Renal cortex interstitium (tissue), 15 donors: ENCODE measurements at places on chromosomes 3 and 15. TPM values are rescaled to one million over a fixed set of nuclear protein-coding genes. Genes with fewer than 3 reads are reported as not detected.

DNA sequence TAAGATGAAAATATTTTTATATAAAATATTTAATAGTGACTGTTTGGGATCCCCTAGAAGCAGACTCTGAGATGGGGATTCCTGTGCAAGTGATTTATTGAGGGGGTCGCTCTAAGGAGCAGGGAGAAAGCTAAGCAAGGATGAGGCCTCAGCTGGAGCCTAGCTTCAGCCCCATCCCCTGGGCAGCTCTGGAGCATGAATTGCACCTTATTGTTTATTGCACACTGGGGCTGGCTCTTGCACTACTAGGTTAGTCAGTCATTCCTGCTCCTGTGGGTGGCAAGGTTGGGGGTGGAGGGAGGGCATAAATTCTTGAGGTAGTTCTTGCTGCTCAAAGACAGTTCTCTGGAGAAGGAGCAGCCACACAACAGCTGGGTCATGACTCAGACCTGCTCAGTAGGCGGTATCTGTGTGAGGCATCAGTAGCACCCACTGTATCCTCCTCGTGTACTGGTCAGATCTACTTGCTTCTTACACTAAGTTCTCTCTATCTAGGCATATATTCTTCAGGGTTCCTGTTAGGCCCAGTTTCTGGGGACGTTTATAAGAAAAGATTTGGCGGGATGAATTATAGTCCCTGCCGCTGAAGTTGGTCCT lies 27.2 kb upstream of the TNFSF10 start:
- no peak for DNase-seq

DNA sequence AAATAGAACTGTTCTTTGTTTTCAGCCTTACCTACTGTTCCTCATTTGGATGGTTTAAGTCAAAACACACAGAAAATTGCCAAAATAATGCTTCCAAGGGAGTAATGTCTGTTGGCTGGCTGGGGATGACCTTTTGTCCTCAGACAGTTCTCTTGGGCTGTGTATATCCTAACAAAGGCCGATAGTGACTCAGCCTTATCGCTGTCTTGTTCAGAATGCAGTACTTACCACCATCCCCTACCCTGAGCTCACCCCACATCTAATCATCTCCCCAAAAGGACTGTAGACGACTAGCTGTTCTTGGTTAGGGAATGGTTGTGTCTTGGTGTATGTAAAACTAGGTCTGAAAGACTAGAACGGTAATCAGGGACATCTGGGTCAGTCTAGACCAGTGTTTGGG lies 35.0 kb downstream of the RAB11A start:
- DNase-seq: no peak

Gene KLHDC8B
- 40.0 TPM for polyA plus RNA-seq

DNA sequence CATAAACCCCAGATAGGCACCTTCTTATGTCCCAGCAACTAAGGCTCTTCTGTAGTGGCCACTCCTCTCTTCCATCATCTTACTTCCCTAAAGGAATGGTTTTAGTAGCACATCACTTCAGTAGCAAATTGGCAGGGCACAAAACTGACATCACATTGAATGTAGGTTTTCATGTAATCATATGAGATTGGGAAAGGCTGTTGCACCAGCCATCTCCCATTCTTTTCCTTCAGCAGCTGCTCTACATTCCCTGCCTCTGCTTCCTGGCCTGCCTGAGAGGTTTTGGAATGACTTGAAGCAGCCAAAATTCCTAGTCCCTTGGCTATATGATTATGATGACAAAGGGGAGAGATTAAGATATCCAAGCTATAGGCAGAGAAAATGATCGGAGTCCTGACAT lies 36.5 kb downstream of the NSUN3 start:
- DNase-seq: no peak

Gene ISLR
- polyA plus RNA-seq: 77.4 TPM

Gene MELTF
- polyA plus RNA-seq: 3.2 TPM

Gene GORASP1
- polyA plus RNA-seq: 73.9 TPM

Gene MBD4
- polyA plus RNA-seq: 53.3 TPM

Gene GRK7
- polyA plus RNA-seq: 0.11 TPM

Gene TYRO3
- polyA plus RNA-seq: 139 TPM

Gene SH2D7
- 0.65 TPM for polyA plus RNA-seq

GRCh38 chr3:65481085-65481484 lies 557.6 kb downstream of the MAGI1 start:
- no peak for DNase-seq

GRCh38 chr3:87390821-87391220 lies 114.4 kb upstream of the POU1F1 start:
- no peak for DNase-seq

DNA sequence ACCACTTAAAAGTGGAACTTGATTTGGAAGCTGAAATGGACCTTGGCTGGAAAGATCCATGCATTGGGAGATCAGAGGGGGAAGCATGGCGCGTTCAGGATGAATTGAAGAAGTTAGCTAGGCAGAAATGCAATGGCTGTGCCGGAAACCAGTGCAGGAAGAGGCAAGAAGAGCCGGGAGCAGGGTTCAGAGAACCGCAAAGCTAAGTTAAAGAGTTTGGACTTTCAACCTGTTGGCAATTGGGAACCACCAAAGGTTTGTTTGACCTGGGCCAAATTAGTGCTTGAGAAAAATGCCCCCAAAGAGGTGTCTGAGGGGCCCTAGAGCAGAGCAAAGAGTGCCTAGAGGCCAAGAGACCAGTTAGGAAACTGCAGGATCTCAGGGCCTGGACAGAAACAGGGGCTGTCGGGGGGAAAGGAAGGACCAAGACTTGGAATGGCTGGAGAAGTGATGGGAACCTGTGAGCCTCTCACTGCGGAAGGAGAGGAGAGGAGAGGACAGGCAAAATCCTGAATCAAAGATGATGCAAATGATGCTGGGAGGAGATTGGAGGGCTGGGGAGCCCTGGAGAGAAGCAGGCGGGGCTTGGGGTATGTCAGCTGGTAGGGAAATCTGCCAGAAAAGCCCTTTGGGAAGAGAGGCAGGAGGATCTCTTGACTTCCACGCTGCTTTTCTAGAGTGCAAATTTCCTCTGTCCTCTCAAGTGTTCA lies 49.3 kb downstream of the FAM174B start:
- DNase-seq: no peak

- DNase-seq: no peak
These were observed 475.6 kb downstream of the FOXP1 start for GRCh38 chr3:71107926-71108325.

Gene PLSCR4
- polyA plus RNA-seq: 18.0 TPM

DNA sequence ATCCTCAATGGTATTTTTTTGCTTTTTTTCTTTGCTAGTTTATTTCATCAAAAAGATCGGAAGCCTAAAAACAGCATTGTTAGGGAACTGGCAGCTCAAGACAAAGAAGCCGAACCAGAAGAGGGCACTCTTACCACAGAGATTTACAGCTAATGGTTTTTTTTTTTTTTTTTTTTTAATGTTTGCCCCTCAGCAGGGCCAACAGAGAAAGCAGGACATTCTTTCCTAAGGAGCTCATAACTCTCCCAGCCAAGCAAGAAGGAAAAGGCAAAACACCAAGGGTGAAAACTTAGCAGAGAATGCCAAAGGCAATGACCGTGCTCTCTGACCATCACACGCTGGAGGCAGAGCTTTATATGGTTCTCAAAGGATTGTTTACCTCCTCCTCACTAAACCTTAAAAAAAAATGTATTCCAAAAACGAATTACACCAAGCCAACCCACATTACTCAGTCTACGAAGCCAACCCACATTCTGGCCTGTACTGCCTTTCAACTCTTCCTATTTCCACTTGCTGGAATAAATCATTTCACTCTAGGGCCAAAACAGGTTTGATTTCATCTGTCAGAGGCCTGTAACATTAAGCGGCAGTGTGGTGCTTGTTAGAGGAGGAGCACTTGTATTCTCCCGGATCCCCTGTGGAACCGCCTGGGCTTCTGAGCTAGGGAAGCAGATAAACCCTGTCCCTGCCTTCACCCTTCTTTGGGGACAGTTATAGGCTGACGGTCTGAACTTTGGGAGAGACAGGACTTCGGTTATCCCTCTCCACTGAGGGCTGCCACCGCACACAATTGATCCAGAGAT lies 35.6 kb upstream of the GYG1 start:
- DNase-seq: no peak

- no peak for DNase-seq
These were observed 6.9 kb upstream of the ZNF662 start for GRCh38 chr3:42898896-42899675.

GRCh38 chr15:35705884-35706585 lies 160.1 kb upstream of the DPH6 start:
- DNase-seq: no peak

GRCh38 chr15:47644722-47645121 lies 72.6 kb upstream of the SEMA6D start:
- no peak for DNase-seq

DNA sequence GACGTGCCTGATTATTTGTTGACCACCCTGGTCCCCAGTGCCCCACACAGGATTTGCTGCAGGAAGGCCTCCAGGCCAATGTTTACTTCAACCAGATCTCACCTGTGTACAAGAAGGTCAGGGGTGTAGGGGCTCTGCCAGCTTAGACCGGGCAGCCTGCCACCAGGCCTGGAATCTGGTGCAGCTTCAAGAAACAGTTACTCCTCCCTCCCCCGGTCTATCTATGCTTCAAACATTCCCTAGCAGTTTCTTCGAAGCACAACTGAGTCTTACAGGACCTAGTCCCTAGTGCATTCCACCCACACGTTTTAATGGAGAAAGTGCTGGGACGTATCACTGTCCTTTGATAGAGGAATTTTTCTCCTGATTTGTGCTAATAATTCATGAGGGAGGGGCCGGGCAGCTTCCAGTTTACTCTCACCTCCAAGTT lies 8.0 kb downstream of the SH3BP5 start:
- DNase-seq: no peak

DNA sequence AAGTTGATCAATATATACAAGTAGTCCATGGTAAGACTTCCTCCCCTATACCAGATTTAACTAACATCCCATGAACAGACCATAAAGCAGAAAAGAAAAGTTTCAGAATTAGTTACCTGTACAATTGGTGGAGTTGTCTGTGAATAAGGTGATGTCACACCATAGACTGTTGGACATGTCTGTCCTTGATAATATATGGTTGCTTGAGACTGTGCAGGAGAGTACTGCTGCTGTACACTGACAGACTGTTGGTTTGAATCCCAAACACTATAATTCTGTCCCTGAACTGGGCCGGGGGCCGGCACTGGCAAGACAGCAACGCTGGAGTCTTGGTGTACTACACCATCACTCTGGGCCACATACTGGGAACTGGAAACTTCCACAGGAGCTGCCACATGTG lies 77.2 kb downstream of the NBEAL2 start:
- no peak for DNase-seq

DNA sequence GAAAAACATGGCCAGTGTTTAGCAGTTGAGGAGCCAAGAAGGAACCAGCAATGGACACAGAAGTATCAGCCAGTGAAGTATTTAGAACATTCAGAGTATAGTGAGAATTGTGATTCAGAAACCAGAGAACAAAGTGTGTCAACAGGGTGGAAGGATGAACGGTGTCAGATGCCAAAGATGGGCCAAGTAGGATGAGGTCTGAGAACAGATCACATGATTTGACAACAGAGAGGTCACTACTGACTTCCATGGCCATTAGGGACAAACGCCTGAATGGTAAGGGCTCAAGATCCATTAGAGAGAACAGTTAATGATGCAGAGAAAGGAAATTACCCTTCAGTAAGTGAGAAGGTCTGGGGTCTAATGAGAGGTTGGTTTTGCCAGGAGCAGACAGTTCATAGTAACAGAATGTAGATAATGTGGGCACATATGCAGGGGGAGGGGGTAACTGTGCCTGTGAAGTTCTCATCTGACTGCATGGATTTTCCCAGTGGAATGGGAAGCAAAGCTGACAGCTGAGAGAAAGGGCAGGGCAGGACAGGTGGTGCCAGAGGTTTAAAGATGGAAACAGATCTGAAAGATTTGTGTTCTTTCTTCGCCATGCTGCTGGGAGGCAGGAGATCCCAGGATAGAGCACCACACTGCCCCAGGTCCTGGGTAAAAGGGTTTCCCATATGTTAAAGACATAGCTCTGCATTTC lies 4.8 kb upstream of the ACAD9 start:
- no peak for DNase-seq

- DNase-seq: no peak
These were observed 185.1 kb downstream of the GOLGA6L6 start for GRCh38 chr15:20356444-20356910.

DNA sequence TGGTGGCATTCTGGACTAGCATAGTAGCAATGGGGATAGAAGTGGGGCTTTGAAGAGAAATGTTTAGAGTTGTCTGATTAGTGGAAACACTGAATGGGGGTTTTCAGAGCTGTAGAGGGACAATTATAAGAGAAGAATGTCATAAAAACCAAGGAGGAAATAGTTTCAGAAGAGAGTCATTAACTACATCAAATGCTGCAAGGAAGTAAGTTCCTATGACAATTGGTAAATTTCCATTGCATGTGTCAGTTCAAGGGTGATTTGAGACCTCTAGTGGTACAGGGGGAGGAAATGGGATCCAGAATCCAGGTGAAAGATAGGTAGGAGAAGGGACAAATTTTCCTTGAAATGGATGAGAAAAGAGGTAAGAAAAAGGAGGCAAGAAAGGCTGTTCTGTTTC lies 68.3 kb upstream of the TBC1D5 start:
- DNase-seq: no peak

Gene TP53BP1
- 85.6 TPM for polyA plus RNA-seq

DNA sequence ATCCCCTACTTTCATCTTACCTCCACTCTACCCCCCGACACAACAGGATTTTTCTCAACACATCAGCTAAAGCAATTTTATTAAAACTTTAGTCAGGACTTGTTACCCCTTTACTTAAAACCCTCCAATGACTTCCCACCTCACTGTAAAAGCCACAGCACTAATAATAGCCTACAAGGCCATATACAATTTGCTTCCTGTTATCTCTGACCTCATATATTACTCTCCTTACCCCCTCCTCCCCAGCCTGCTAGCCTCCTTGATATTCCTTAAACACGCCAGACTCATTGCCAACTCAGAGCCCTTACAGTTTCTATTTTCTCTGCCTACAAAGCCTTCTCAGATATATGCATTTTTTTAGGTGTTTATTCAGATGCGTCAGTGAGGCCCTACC lies 54.4 kb downstream of the DCUN1D1 start:
- DNase-seq: no peak

DNA sequence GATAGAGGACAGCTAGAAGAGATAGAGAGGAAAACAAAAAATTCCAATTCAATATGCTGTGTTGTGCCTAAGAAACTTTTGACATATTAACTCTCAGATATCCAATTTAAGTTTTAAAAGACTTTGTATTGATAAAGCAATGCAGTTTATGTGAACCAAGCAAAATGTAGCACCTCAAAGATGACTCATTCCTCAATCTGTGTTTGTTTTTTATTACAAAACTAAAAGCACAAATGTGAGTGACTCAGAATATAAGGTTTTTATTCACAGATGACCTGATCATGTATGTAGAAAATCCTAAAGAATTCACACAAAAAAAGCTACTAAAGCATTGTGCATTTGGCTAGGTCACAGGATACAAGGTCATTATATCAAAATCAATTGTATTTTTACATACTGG lies 11.1 kb downstream of the HCLS1 start:
- no peak for DNase-seq

DNA sequence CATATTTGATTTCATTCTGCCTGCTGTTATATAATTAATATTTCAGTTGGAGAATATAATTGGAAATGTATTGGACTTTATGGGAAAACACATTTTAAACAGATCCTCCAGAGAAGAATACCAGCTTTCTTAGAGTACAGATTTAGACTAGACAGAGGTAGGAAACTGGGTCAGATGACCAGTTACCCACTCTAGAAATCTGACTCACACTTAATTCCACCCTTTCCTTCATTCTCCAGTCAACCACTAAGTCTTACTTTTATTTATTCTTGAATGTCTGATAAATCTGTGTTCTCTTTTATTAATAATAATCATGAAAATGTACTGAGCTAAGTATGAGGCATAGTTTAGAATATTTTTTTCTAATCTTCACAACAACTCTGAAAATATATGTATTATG lies 110.7 kb downstream of the LRRC49 start:
- DNase-seq: no peak
